Activated naive CD8-positive, alpha-beta T cell treated with anti-CD3 and anti-CD28 coated beads, Interleukin-2, amount 10 ng/mL, durations not matched to agents 7 days and 5 days (primary cell): ENCODE measurements at places on chromosomes 13 and 19. TPM values are rescaled to one million over a fixed set of nuclear protein-coding genes. Genes with fewer than 3 reads are reported as not detected.

RAB8A gene
- 153 TPM for total RNA-seq

DENND1C gene
- total RNA-seq = 130 TPM

FLT1 gene
- 1.1 TPM for total RNA-seq

DMKN gene
- total RNA-seq = 2.5 TPM

PEAK3 gene
- 0.14 TPM for total RNA-seq

SH2D3A gene
- 35.7 TPM for total RNA-seq

ATP12A gene
- not detected for total RNA-seq

SLC25A30 gene
- total RNA-seq = 19.6 TPM

EPSTI1 gene
- total RNA-seq = 95.5 TPM

BCAM gene
- total RNA-seq = not detected

LILRB3 gene
- total RNA-seq = 1.3 TPM

TRPC4 gene
- total RNA-seq = not detected

ZNF470 gene
- 7.3 TPM for total RNA-seq

ZNF549 gene
- total RNA-seq = 13.8 TPM

KRTDAP gene
- total RNA-seq = not detected

PDX1 gene
- total RNA-seq = not detected

CEACAM20 gene
- not detected for total RNA-seq
